ENCODE measurements at places on chromosomes 13 and 19. TPM values are rescaled to one million over a fixed set of nuclear protein-coding genes. Genes with fewer than 3 reads are reported as not detected.

Gene SPTBN4
- not detected for polyA plus RNA-seq

DNA sequence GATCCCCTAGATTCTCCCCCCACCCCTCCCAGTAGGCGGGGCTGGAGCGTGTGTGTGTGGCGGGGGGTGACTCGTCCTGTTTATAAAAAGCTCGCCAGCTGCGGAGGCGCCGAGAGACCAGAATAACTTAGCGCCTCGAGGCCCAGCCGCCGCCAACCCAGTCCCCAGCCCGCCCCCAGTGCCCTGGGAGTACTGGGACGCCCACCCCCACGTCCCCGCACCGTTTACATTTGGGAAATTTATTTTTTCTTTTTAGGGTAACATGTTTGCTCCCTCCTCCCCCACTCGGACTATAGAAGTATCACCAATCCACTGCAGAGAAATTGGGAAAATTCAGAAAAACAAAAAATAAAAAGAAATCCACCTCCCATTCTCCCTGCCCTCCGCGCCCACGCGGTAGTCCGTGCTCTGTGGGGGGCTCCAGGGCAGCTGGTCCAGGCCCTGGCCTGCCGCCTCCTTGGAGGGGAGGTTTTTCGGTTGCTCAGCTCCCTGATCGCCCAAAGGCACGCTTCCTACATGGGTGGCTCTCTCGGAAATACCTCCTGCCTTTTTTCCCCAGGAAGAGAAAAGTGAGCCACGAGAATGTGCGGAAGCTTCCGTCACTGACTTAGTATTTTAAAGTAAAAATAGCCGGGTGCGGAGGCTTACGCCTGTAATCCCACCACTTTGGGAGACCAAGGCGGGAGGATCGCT, 1.5 kb upstream of the RAB3A start:
- peak overlapping the region; percentile 95 for H3K4me3 ChIP-seq
- peak overlapping the region; percentile 55 for H3K27ac ChIP-seq
- DNase-seq = peak; percentile 43
- peaks cover 5% of the 10 kb centered on the region for H3K27me3 ChIP-seq

DNA sequence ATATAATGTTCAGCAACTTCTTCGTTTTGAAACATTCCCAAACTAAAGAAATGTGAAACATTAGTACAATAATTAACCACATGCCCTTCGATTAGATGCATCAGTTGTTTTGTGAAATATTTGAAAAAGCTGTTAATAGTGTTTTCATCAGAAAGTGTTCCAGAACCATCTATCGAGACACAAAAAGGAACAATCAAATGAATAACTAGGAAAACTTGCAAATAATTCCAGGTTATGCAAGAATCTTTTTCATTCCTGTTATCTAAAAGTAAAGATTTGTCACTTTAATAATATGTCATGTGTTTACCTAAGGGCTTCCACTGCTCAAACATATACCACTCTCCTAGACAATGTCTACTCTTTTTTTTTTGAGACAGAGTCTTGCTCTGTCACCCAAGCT, 904.2 kb upstream of the MIR17HG start:
- no peak overlapping the region for H3K27ac ChIP-seq
- no peaks in the 10 kb centered on the region for H3K27me3 ChIP-seq
- H3K36me3 ChIP-seq = peaks cover 5% of the 10 kb centered on the region
- H3K4me3 ChIP-seq = no peak overlapping the region
- DNase-seq = no peak

Gene APOC4
- polyA plus RNA-seq = not detected

DNA sequence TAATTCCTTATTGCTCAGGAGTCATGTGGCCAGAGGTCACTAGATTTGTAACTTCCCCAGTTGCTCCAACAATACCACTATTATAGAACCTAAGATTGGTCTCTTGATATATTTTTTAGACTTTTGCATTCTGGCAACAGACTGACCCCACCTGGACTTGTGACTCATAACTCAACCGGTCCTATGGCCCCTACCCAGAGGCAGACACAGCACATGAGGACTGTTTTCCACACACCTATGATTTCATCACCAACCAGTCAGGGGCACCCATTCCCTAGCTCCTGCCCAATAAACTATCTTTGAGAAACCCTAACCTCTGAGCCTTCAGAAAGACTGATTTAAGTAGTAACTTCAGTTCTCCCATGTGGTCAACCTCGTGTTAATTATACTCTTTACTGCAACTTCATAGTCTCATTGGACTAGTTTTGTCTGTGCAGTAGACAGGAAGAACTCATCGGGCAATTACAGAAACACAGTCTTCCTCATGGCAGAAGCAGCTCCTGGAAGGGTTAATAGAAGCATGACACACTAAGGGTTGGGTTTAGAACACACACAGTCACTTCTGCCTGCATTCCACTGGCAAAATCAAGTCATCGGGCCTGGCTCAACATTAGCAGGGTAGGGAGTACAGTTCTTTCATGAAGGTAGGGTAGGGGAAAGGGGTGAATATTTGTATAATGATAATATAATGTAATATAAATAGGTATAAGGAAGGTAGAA, 251.8 kb downstream of the UQCRFS1 start:
- no peak overlapping the region for H3K27ac ChIP-seq
- H3K4me3 ChIP-seq = no peak overlapping the region
- H3K4me1 ChIP-seq = no peaks in the 10 kb centered on the region
- no peaks in the 10 kb centered on the region for H3K27me3 ChIP-seq

DNA sequence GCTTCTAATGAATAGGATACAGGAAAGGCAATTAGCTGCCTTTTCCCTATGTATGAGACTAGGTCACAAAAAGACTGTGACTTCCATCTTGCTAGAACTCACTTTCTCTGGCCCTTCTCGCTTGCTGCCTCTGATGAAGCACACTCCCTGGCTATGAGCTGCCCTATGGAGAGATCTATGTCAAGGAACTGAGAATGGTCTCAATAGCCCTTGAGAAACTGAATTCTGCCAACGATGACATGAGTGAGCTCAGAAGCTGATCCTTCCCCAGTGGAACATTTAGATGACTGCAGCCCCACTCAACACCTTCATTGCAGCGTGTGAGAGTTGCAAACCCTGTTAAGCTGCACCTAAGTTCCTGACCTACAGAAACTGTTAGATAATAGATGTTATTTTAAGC, 309.8 kb downstream of the COG6 start:
- no peak for DNase-seq
- H3K4me3 ChIP-seq = no peak overlapping the region
- H3K27ac ChIP-seq = no peak overlapping the region
- H3K27me3 ChIP-seq = peaks cover 14% of the 10 kb centered on the region
- H3K36me3 ChIP-seq = no peaks in the 10 kb centered on the region
- no peaks in the 10 kb centered on the region for H3K4me1 ChIP-seq

DNA sequence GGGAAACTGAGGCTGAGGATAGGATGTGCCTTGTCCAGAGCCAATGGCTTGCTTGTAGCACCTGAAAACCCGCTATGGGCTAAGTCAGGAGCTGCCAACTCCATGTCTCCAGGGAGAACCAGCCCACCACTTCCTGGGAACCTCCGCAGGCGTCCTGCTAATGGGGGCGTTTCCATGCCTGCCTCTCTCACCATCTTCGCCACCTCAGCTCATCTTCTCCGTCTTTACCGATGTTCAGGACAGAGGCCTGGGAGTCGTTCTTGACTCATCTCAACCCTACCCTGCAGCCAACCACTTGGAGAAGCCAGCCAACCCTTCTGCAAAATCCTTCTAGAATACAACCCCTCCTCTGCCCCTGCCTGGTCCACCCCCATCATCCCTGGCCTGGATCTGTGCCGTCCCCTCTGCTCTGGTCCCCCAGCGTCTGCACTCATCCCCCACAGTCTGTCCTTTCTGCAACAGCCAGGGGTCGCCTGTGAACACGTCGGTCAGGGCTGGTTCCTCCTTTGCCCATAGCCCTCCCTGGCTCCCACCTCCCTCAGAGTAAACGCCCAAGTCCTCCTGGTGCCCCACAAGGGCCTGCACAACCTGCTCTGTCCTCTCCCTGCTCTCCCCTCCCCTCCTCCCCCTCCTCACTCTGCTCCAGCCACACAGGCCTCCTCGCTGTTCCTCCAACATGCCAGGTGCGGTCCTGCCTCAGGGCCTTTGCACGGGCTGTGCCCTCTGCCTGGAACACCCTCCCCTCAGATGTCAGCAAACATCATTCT, 31.0 kb downstream of the PTPRS start:
- H3K36me3 ChIP-seq = no peaks in the 10 kb centered on the region
- no peak overlapping the region for H3K4me3 ChIP-seq
- no peaks in the 10 kb centered on the region for H3K27me3 ChIP-seq
- no peak for DNase-seq
- H3K27ac ChIP-seq = no peak overlapping the region

- peaks cover 27% of the 10 kb centered on the region for H3K4me1 ChIP-seq
- peaks cover under 1% of the 10 kb centered on the region for H3K36me3 ChIP-seq
- peak; percentile 88 for DNase-seq
- peak overlapping the region; percentile 100 for H3K4me3 ChIP-seq
- peak overlapping the region; percentile 98 for H3K27ac ChIP-seq
Observed at GRCh38 chr19:45886427-45887199, 672 bp upstream of the IRF2BP1 start.

DNA sequence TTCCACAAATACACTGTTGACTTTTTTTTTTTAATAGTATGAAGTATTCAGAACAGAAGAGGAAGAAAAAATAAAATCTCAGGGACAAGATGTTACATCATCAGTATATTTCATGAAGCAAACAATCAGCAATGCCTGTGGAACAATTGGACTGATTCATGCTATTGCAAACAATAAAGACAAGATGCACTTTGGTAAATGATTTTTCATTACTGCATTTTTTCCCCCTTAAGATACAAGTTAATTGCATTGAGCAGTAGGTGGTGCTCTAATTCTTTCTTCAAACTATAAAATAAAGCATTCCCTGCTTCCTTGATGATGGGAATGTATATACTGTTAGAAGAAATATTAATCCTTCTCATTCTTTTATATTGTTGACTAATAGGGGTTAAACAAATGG, 17.1 kb downstream of the UCHL3 start:
- H3K4me1 ChIP-seq = no peaks in the 10 kb centered on the region
- no peak overlapping the region for H3K4me3 ChIP-seq
- H3K36me3 ChIP-seq = peaks cover 18% of the 10 kb centered on the region
- no peak for DNase-seq
- peaks cover 2% of the 10 kb centered on the region for H3K27me3 ChIP-seq

DNA sequence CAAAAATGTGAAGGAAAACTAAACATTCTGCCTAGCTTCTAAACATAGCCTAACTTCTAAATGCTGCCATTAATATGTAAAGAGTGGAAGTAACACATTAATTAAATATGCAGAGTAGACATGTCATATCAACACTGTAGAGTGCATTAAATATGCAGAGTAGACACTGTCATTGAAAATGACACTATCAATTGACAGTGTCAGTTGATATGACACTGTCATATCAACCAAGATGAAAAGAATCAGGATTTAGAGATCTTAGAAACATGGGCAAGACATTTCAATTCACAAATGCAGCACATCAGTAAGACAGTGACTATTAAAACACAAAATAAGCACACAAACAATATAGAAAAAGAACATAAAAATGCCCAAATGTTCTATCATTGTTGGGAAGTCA, 25.3 kb downstream of the ESD start:
- no peak for DNase-seq
- no peaks in the 10 kb centered on the region for H3K4me1 ChIP-seq
- peaks cover 44% of the 10 kb centered on the region for H3K36me3 ChIP-seq
- no peak overlapping the region for H3K4me3 ChIP-seq
- no peaks in the 10 kb centered on the region for H3K27me3 ChIP-seq

DNA sequence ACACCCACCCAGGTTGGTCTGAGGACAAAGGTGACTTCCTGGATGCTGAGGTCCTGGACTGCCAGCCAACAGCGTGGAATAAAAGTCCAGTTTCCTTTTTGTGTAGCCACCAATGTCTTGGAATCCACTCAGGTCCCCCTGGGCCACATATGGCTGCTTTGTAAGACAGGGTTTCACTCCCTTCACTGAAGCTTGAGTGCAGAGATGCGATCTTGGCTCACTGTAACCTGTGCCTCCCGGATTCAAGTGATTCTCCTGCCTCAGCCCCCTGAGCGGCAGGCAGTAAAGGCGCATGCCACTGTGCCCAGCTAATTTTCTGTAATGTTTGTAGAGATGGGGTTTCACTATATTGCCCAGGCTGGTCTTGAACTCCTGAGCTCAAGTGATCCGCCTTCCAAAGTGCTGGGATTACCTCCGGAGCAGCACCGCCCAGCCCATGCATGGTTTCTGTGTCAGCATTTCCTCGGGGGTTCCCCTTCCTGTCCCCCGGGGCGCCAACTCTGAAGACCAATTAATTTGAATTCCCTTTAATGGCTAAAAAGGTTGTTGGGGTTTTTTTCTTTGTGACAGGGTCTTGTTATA, 17.5 kb downstream of the KANK2 start:
- no peaks in the 10 kb centered on the region for H3K27me3 ChIP-seq
- no peak overlapping the region for H3K4me3 ChIP-seq
- no peaks in the 10 kb centered on the region for H3K36me3 ChIP-seq
- DNase-seq = no peak

DNA sequence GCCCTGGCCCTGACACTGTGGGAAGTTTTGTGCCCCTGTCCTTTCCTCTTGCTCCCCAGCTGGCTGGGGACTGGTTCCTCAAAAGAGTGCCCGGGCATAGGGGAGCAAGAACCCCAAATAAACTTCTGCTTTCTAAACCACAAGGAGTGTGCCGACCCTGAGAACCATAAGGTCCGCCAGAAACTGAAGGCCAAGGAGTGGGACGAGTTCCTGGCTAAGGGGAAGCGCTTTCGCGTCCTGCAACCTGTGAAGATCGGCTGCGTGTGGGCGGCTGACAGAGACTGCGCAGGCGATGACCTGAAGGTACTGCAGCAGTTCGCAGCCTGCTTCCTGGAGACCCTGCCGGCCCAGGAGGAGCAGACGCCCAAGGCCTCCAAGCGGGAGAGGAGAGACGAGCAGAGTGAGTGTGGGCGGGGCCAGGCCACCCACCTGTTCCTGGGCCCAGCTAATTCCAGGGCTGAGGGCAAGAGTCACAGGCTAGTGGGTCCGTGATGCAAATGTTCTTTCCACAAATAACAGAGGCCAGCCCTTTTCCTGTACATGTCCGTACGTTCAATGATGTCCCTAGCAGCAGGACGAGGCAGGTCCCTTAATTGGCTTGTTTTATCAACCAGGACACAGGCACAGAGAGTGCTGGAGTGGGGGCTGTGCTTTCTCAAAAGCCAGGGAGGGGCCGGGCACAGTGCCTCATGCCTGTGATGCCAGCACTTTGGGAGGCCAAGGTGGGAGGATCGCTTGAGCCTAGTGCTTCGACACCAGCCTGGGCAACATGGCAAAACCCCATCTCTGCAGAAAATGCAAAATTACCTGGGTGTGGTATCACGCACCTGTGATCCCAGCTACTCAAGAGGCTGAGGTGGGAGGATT, 25.6 kb downstream of the UBXN6 start:
- H3K4me1 ChIP-seq = no peaks in the 10 kb centered on the region
- DNase-seq = no peak
- peaks cover 1% of the 10 kb centered on the region for H3K27me3 ChIP-seq
- H3K36me3 ChIP-seq = peaks cover 19% of the 10 kb centered on the region
- no peak overlapping the region for H3K27ac ChIP-seq

Gene RUBCNL
- polyA plus RNA-seq = not detected

- H3K4me3 ChIP-seq = no peak overlapping the region
- H3K4me1 ChIP-seq = no peaks in the 10 kb centered on the region
- no peak for DNase-seq
Observed at GRCh38 chr13:28470296-28470695, 24.6 kb downstream of the FLT1 start.
